Aorta (tissue), 5 donors: ENCODE measurements at places on chromosomes 12 and 14. TPM values are rescaled to one million over a fixed set of nuclear protein-coding genes. Genes with fewer than 3 reads are reported as not detected.

DNA sequence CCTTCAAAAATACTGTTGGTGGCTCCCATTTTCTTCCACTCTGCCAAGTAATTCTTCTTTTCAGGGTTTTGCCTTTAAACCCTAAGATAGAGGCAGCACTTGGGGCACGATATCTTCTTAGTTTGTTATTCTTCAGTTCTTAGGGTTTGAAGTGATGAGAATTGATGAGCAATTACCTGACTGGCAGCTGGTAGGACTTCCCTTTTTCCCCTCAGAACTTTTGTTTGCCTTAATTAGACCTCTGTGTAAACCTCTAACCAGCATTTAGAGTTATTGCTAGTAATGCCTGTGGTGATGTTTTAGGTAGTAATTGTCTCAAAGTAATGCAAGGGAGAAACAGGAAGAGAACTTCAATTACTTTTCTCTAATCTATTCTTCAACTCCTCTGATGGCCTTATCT, 683.5 kb downstream of the RPL10L start:
- H3K27ac ChIP-seq, result no peak overlapping the region
- H3K4me3 ChIP-seq, result no peak overlapping the region
- no peaks in the 10 kb centered on the region for H3K27me3 ChIP-seq
- H3K4me1 ChIP-seq, result no peaks in the 10 kb centered on the region
- no peaks in the 10 kb centered on the region for H3K36me3 ChIP-seq

Gene SLC6A15
- total RNA-seq, result 0.15 TPM

DNA sequence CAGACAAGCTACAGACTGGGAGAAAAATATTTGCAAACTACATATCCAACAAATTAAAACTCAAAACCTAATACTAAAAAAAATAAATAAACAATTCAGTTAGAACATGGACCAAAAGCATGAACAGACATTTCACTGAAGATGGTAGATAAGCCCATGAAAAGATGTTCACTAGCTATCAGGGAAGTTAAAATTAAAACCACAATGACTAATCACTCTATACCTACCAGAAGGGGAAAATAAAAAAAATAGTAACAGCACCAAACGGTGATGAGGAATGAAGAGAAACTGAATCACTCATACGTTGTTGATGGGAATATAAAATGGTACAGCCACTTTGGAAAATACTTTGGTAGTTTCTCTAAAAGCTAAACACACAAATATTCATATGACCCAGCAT, 31.1 kb upstream of the DHRS7 start:
- no peaks in the 10 kb centered on the region for H3K36me3 ChIP-seq
- no peak overlapping the region for H3K4me3 ChIP-seq
- H3K4me1 ChIP-seq, result no peaks in the 10 kb centered on the region

Gene MEG3
- 246 TPM for total RNA-seq

DNA sequence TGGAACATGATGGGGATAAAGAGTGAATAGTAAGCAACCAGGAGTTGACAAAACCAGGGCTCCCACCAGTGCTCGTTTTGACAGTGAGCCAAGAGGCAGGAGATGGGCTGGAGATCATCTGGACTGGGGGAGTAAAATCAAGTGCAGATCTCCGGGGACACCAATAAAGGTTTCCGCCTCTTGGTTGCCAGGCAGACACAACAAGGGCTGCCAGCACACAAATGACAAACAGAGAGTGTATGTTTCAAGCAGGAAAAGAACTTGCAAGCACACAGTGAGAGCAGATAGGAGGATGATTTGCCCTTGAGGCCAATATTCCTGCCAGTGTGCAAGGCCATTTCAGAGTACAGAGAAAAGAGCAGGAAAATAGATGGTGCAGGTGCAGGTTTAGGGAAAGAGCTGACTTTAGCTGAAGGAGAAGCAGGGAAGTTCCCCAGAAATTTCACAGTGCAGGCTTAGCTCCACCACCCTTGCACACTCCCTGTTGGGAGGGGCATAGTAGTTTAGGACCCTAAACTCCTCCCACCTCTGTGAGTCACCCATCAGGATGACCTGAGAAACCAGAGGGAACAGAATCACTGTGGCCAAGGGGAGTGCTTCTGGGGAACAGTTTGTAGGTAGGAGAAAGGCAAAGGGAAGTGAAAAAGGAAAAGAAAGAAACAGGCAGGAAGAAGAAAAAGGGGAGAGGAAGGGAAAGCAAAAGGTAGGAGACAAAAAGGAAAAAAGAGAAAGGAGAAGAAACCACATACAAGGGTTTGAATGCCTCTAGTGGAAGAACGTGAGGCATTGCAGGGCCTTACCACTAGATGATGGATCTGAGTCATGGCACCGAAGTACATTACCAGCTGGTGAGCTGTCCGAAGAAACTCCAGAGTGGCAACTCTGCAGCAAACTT, 404.4 kb downstream of the SLC6A15 start:
- H3K4me3 ChIP-seq, result no peak overlapping the region
- no peaks in the 10 kb centered on the region for H3K36me3 ChIP-seq
- H3K27ac ChIP-seq, result no peak overlapping the region
- H3K4me1 ChIP-seq, result no peaks in the 10 kb centered on the region
- peak; percentile 46 for DNase-seq

DNA sequence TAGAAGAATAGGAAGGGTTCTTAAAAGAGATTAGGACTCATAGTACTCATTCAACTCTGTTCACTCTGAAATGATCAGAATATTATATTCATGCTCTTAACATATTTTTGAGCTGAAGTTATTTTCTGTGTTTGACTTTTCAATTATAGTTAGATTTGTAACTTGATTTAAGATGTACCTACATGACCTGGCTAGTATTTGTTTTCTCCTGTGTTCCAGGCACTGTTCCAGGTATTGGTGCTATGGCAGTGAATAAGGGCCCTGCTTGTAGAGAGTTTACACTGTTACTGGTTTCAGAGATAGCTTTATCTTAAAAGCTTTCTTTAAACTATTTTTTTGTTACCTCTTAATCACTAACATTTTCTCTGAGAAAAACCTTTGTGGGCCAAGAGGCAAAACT, 19.1 kb upstream of the SLC17A8 start:
- no peak for DNase-seq
- H3K36me3 ChIP-seq, result peaks cover 2% of the 10 kb centered on the region
- no peaks in the 10 kb centered on the region for H3K27me3 ChIP-seq
- no peak overlapping the region for H3K4me3 ChIP-seq
- H3K27ac ChIP-seq, result no peak overlapping the region

DNA sequence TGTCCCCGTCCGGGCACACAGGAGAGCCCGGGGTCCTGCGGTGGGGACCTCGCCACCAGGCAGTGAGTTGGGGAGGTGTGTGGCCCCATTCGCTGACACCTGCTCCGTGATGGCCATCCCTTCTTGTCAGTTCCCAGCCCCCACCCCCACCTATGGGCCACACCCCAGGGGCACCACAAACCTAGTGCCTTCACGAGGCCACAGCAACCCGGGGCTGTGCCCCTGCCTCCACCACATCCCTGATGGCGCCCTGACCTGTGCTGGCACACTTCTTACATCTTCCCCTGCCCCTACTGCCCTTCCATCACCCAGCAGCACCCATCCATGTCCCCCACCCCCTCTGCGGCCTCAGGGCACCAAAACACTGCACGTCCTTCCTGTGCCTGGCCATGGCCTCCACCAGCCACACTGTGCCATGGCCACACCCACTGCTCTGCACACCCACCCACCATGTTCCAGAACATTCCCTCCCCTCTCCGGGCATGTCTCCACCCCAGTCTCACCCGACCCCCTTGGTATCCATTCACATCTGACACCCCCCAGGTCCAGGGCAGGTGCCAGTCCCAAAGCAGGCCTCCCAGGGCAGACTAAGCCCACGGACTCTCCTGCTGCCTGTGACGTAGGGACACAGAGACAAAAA, 24.4 kb downstream of the JAG2 start:
- no peak overlapping the region for H3K27ac ChIP-seq
- H3K27me3 ChIP-seq, result no peaks in the 10 kb centered on the region
- no peaks in the 10 kb centered on the region for H3K4me1 ChIP-seq
- H3K36me3 ChIP-seq, result no peaks in the 10 kb centered on the region
